Stimulated activated CD8-positive, alpha-beta memory T cell treated with anti-CD3 and anti-CD28 coated beads, Interleukin-7, amount 100 ng/mL, for 4 hours (primary cell): ENCODE measurements at places on chromosomes 2 and 18.

DNA sequence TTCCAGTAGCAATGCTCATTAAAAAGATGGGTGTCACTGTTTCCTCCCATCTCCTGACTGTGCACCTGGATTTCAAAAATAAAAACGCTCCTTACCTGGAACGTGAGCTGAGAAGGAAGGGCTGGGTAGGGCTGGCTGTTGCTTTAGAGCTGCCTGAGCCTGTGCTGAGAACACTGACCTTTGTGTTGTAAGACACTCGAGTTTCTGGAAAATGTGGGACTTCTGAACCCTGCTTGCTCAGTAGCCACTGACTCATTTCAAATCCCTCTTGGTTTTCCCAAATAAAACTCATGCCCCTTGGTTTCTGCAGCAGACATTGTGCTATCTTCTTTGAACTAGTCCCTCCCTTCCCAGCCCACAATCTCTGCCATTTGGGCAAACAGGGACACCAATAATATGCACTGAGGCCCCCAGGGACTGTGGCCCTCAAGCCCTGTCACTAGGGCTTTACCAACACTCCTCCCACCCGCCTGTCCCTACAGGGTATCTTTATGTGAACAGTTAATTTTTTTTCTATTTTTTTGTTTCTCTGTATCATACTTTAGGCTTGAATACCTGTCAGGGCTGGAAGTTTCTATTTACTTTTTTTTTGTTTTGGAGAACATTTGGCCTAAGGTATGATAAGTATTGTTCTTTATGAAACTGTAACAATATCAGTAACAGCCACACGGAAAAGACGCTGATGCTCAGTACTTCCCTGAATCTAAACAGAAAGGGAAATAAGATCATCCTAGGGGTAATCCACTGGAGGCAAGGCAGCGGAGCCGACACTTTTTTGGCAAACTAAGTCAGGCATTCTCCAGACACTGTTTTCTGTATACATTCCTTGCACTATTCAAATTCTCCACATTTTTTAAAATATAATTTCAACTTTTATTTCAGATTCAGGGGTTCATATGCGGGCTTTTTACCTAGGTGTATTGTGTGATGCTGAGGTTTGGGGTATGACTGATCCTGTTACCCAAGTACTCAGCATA, 280.2 kb downstream of the STK39 start:
- no peak for DNase-seq

DNA sequence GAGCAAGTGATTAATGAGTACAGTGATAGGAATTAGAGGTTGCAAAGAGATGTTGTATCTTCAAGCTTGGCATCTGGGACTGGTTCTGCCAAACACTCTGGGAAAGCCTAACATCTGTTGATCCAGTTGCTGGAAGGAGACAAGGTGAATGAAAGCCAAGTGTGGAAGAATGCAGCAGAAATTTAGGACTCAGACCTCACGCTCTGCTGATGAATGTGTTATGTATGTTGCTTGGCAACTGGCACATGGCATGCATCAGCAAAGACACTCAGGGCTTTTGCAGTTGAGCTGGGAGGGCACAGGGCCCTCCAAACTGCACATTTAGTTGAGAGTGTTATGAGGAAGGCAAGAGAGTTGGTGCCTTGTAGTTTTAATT, 105.5 kb downstream of the COLEC12 start:
- no peak for DNase-seq

DNA sequence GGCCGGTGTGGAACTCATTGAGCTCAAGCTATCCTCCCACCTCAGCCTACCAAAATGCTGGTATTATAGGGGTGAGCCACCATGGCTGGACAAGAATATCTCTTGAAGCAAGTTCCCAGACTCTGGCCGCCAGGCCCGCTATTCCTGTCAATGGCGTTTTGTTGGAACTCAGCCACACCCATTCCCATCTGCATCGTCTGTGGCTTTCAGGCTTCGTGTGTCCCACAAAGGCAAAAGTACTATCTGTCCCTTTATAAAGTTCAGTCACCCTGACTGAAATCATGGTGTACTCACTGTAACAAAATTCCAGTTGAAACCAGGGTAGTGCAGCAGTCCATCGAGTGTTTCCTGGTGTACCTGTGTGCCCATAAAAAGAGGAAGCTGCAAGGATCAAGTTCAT, 96.7 kb downstream of the SH3BP4 start:
- no peak for DNase-seq

DNA sequence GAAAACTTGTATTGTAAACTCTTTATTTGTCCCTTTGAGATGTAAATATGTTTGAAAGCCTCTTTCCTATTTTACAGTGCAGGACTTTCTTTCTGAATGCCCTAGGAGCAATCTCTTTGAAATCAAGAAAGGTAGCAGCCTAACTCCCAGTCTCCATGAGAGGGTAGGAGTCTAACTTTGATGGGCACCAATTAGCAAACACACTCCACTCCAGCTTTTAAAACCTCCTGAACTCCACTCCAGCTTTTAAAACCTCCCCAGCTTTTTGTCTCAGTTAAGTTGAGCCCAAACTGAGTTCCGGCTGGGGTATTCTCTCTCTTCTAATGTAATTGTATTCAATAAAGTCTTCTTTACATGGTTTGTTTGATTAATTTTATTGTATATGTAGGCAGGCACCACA, 493.7 kb upstream of the CDH7 start:
- DNase-seq, result no peak

DNA sequence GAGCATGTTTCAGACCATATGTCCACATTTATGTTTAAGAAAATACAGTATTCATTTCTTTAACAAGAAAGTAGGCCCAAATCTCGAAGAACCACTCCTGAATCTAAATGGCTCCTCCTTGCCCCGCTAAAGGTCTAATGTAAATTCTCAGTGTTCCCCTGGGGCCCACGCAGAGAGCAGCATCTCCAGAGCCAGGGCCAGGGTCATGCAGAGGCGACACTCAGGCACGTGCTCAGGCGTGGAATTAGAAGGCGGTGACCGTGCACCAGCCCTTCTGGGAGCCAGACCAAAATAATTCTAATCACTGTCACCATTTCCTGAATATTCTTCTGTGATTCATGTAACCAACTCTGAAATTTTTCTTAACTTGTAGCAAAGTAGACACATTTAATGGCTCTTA, 68.3 kb upstream of the MYT1L start:
- DNase-seq, result no peak

- DNase-seq, result no peak
Measured at GRCh38 chr18:62334120-62334519, 9.0 kb downstream of the TNFRSF11A start.

DNA sequence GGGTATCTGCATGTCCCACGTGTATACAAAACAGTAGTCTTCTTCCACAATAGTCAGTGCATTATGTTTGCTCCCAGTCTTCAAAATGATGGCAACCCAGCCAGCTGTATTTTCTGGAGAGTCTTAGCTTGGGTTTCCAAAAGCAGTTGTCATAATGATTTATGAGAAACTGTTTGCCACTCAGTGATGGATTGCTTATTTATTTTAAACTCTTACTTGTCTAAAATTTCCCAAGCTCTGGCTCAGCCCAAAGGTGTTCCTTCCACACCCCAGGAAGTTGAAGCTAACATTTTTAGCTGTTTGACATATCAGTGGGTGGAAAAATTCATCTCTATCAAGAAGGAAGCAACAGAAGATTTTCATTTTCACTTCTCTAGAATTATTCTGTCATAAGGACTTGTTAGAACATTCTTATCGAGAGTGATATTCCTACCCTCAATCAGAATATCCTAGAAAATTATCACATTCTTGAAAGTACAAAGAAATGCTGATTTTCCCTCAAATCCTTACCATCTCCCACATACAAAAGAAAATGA, 78.8 kb downstream of the ASAP2 start:
- DNase-seq, result no peak
